Activated T-cell treated with anti-CD3 and anti-CD28 coated beads, Interleukin-2, amount 50 U/mL, for 1 hour (primary cell): ENCODE measurements at places on chromosomes 3 and 15.

DNA sequence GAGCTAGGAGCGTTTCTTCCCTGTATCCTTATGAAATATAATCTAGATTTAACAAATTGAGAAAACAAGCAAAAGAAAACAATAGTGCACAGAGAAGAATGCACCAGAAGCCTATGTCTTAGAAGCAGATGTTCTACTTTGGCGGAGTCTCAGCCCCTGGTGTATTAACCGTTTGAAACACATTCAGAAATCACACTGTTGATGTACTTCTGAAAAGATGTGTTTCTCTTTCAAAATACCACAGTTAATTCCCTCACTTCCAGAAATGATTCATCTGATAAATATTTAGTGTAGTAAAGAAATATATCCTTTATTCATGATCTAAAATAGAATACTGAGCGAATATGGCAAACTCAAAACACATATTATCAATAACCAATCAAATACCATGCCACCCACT is 77.7 kb downstream of the CBLB start:
- no peak for DNase-seq

DNA sequence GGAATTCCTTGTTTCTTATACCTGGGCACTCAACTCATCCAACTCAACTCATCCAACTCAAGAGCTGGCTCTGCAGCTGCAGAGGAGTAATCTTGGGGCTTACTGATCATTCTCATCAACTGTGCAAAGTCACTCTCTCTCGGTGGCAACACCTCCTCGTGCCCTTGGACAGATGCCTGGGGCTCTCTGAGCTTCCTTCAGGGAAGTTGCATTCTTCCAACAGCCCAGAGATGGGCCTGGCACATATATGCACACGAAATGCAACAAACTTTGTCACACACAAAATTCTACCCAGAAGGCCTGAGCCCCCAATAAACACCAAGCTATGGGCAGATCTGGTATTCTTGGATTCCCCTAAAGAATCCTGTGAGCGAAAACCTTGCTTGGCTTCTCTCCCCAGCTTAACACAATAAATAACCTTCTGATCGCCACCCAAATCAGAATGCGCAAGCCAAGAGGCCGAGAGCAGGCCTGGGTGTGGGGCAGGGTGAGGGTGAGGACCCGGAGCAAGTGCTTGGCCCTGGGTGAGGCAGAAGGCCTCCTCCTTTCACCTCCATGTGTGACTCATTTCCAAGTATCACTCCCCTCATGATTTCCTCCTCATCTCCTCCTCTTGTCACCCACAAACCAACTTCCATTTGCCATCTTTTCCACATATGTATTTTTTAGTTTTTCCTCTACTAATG is 15.4 kb downstream of the TGM5 start:
- no peak for DNase-seq

DNA sequence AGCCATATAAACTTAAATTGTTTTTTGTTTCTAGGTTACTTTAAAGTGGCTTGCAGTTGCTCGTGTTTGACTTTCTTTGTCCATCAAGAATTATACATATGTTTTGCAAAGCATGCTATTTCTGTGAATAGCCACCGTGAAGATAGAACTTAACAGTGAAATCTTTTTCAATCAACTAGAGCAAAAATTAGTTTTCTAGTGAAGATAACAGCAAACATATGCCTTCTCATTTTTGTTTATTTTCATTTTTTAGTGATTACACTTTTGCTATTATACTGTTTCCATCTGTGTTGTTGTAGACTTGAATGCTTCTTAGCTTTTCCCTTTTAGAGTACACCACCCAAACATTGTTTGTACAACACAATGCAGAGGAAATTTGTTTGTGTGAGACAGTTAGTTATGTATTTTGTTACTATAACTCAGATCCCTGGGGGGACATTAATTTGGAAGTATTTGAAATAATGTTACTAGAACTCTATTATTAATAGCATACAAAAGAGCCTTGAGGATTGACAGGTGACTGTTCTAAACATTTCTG is 62.8 kb downstream of the CRYBG3 start:
- DNase-seq = no peak

GRCh38 chr3:127822682-127823425 is 539 bp upstream of the MGLL start:
- no peak for DNase-seq

- DNase-seq = no peak
These were observed 134.8 kb upstream of the ANKRD28 start for GRCh38 chr3:15932348-15933300.

GRCh38 chr3:28853830-28854229 is 427.0 kb upstream of the RBMS3 start:
- DNase-seq = no peak
